Cortex of kidney (tissue), 1 donor: ENCODE measurements at places on chromosomes 3 and 15.

- DNase-seq, result no peak
Observed at GRCh38 chr15:68000754-68001153, 53.4 kb upstream of the PIAS1 start.

- no peak for DNase-seq
Observed at GRCh38 chr3:59654123-59654479, 604.3 kb upstream of the CFAP20DC start.

DNA sequence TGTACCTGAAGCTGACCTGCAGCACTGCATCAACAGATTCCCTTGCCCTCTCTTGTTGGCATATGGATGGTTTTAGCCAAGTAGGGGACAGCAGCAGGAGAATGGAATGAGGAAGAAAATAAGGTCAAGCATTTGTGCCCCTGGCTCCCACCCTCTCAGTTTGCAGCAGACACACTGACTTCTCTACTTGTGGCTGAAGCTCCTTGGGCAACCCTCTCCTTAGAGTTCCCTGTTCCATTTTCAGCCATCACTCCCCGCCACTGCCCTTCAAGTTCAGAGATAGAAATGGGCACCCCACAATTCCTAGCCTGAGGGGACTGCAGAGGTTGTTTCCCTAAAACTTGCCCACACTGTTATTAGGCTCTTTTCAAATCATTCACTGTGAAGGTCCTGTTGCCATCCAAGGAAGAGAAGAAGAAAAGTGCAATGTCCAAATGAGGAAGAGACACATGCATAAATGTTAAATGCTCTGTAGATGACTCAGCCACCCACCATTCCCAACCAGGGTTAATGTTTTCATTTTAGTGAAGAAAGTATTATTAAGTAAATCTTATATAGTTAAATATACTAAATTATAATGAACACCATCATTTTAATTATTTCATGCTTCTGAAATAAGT lies 295.9 kb upstream of the UBE2E2 start:
- no peak for DNase-seq

- no peak for DNase-seq
Observed at GRCh38 chr3:185995352-185995751, 57.5 kb upstream of the TRA2B start.

DNA sequence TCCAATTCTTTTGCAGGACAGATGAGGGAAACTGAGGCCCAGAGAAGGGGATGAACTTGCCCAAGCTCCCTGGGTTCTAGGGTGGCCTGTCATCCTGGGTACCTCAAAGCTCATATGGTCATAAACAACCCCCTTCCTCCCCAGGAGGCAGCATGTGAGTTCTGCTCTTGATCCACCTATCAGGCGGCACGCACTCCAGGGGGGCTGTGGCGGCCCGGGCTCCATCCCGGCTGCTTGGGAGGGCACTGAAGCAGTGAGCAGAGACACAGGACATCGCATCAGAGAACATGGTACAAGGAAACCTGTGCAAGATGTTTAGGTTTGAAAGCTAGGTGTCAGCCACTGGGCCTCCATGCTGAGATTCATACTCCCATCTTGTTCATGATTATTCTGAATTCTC lies 34.2 kb downstream of the CPN2 start:
- DNase-seq, result no peak

DNA sequence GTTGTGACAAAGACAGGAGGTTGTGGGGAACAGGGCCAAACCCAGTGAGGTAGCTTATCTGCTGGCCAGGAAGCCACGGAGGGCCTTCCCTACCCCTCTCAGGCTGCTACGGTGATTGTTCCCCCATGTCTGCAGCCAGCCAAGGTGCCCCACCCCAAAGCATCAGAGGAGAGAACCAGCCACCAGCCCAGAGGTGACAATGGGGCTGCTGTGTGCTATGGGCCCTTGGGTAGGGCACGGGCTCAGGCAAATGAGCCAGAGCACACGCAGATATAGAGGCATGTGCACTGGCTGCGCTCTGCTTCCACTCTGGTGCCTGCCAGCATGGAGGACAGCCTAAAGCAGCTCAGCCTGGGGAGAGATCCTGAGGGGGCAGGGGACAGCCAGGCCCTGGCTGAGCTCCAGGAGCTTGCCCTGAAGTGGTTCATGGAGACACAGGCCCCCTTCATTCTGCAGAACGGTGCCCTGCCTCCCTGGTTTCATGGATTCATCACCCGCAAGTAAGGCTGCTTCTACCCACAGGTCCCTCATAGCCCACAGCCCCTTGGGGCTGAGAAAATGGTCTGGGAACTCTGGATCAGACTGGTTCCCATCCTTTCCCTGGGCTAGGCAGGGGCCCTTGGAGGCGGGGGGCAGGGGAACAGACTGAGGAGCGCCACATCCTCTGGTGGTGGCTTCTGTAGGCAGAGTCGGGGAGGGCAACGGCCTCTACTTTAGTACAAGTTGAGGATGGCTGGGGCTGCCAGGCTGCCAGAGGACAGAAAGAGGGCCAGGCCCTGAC lies at the start of gene SH2D7:
TSS of gene SH2D7 (plus strand) at position 301 of the 781 bp plus-strand sequence. CDS start at position 325, 24 bp downstream.
- DNase-seq, result no peak

- DNase-seq, result no peak
Observed at GRCh38 chr3:28846971-28847478, 433.8 kb upstream of the RBMS3 start.

DNA sequence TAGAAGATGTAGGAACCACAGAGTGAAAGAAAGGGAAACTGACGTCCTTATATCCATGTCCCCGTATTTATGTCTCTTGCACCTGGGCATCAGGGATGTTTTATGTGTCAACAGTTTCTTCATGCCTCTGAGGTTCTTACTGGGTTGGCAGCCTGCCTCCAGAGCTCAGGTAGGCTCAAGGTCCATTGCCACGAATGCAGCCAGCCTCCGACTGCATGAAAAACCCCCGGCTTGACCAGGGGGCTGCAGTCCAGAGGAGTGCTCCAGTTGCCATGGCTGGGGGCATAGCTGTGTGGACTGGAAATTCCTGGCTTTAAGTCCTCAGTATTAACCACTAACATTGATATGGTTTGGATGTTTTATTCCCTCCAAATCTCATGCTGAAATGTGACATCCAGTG lies 2.8 kb upstream of the CSPG5 start:
- no peak for DNase-seq

DNA sequence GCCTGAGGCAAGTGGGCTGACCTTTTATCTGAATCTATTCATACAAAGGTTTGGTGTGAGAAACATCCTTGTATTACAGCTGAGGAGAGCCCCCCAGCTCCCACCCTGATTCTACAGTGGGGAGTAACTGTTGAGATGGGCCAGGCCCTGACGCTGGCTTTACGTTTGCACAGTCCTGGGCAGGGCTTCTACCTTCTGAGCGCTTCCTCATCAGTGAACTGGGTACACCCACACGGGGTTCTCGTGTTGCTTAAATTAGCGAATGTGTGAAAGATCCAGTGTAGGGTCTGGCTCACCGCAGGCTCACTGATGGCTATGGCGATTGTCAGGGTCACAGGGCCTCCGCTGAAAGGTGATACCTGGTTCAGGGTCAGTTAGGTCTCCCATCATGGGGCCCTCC lies 7.3 kb upstream of the GHRL start:
- DNase-seq, result no peak

DNA sequence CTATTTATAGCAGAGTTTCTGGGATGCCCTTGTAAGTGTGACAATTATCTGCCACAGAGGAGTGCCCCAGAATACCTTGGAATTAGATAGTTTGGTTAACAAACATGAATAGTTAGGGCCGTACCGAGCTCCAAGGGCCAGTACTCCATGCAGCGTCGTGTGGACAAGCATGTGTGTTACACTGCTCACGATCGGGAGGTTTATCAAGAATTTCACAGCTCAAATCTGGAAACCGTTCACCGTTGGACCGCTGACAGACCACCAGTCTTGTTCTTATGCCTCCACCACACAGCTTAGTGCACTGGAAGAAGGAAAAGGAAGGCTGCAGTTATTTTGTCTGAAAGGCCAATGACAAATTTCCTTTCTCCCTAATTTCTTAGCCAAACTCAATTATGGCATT lies 93.7 kb downstream of the ADAMTS9 start:
- DNase-seq, result no peak

GRCh38 chr3:133258358-133258757 lies 141.5 kb upstream of the BFSP2 start:
- DNase-seq, result no peak

- DNase-seq, result no peak
Observed at GRCh38 chr3:129371041-129371826, 57.2 kb downstream of the EFCAB12 start.

DNA sequence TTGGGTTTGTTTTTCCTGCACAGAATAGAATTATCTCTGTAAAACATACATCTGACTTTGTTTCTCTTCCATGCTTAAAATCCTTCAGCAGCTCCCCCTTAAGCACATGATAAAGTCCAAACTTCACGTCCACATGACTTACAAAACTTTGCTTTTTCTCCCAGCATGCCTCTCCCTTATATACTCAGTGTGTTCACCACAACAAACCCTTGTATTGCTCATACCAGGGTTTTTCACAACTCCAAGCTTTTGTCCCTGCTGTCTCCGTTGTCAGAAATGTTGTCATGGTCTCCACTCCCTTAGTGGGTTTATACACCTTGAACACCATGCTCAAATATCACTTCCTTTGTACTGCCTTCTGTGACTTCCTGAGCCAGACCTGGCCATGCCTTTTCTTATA lies 91.1 kb upstream of the MITF start:
- DNase-seq, result no peak

DNA sequence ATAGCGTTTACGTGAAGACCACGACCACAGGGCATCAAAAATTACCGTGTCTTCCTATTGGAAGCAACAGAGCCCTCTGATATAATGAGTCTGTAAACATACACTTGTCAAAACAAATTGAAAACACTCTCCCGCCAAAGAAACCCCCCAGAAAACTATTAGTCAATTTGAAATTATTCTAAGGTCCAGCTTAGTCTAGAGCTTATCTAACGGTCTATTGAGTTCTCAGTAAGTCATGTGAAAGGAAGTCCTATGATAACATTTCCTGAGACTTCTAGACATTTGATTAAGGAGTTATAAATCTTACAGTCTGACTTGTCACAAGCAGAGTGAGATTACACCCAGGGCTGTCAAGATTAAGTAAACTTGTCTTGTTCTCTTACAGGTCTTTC lies 356.3 kb downstream of the FOXP1 start:
- DNase-seq, result no peak

- DNase-seq, result no peak
Observed at GRCh38 chr15:69141286-69141701, 19.1 kb upstream of the GLCE start.

GRCh38 chr3:112807685-112808084 lies 39.0 kb downstream of the CD200R1L start:
- no peak for DNase-seq

DNA sequence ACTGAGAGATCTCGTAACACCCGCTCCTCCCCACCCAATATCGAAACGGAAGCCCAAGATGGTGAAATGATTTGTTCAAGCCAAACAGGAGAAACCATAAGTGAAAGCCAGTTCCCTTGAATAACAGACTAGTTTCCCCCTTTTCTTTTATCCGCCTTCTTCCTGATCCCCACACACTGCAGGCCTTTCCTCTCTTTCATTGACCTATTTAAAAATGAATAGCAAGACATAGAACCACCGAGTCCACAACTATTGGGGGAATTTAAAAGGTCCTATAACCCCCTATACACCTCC lies 382 bp upstream of the COX17 start:
- no peak for DNase-seq

DNA sequence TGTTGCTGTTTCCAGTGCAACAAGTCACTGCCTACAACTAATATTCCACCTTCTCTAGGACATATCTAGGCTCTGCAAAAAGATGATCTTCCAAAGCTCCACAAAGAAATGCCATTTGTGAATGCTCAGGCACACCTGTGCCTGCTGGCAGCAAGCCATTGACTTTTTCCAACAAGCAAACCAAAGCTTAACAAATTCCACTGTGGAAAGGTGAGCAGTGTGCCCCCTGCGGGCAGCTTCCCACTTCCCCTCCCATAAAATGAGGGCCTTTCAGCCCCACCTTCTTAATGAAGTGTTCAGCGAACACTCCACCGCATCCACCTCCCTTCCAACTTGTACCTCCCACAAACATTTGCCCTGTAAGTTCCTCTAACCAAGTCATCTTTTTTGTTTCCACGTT lies 157.5 kb upstream of the SLC24A5 start:
- DNase-seq, result no peak

- DNase-seq, result no peak
Observed at GRCh38 chr3:55364421-55364820, 122.7 kb downstream of the WNT5A start.

GRCh38 chr3:61704807-61705206 lies 143.4 kb downstream of the PTPRG start:
- DNase-seq, result no peak

- no peak for DNase-seq
Observed at GRCh38 chr15:27956285-27956684, 142.8 kb downstream of the OCA2 start.

DNA sequence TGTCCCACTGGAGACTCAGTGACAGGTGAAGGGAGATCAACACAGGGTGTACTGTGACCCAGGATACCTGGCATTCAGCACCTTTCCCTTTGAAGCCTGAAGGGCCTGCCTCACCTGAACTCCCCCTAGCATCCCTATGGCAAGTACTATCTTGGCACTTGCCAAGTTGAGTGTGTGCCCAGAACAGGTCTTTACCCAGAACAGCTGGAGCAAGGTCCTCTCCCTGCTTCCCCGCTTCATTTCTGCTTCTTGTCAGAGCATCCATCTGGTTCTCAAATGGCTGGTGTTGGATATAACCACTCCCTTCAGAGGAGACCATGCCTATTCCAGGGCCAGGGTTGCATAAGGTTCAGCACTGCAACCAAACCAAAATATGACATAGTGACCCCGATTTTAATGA lies 73.0 kb downstream of the FAM43A start:
- no peak for DNase-seq

GRCh38 chr3:141057946-141058800 lies 7.0 kb downstream of the SPSB4 start:
- DNase-seq, result no peak

GRCh38 chr15:87207990-87208580 lies 1048.5 kb downstream of the NTRK3 start:
- DNase-seq, result no peak

GRCh38 chr15:68816795-68817303 lies 3.8 kb downstream of the ANP32A start:
- no peak for DNase-seq

DNA sequence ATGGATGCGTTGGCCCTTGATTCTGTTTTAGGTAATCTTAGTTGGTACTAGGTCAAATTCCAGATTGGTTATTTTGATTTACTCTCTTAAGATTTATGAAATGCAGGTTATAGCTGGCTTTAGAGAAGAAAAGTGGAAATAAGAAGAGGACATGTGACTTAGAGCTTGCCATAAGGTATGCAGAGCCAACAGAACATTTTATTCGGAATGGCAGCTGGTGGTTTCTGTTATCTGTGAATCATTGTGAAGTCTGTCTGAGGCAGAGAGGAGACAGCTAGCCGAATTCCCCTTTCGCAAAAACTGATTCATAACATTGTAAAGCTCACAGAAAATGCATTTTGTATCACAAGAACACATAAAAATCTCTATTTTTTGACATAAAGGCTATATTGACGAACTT lies 82.1 kb downstream of the FILIP1L start:
- DNase-seq, result no peak

GRCh38 chr3:151581035-151581434 lies 120.2 kb upstream of the IGSF10 start:
- DNase-seq, result no peak

DNA sequence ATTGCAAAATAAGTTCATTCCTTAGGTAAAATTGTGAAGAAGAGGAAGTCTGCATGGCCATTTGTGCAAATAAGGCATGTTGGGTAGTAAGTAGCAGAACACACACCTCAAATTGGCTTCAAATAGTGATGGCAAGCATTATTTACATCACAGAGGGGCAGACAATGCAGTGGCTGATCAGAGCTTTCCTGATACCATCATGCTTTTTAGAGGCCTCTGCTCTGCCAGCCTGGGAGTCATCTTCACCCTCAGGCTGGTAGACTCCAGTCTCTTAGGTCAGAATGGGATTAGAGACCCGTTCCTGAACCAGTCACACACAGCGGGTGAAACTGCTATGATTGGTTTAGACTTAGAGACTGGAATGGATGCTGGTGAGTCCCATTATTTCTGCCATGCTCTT lies 396.0 kb upstream of the MCTP2 start:
- no peak for DNase-seq
